ENCODE measurements at places on chromosomes 1 and 21.

DNA sequence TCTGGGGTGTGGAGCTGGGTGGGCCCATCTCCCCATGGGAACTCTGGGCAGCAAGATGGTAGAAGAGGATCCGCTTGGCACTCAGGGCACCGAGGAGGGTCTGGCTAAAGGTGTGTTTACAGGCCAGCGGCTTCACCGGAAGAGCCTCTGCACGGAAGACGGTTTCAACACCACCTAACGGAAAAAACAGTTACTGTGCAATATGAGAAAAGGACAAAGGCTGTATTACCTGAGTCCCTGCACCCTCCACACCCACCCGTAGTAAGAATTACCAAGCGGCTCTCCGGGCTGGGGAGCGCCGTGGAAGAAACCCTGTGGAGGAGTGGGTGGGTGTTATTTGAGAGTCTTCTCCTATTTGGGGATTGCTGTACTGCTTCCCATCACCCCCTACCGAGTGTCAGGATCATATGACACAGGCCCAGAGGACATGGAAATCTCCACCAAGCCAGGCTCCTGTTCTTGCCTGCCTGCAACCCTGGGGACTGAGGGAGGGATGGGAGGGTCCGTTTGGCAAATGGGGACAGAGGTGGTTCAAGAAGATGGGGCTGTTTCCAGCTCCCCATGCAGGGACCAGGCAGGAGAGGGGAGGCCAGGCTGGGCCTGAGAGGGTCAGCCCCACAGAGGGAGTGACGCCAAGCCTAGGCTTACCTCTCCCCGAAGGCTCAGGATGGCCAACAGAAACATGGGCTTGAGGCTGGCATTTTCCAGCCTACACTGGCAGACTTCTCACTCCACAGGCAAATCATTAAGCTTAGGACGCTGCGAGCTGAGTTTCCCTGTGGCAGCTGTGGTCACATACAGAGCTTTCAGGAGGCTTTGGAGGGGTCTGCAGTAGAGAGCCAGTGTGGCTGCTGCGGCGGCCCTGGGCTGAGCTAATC lies 203.5 kb upstream of the TMEM51 start:
- DNase-seq: no peak

- no peak for DNase-seq
These were observed 510 bp upstream of the UBIAD1 start for GRCh38 chr1:11272544-11272831.

DNA sequence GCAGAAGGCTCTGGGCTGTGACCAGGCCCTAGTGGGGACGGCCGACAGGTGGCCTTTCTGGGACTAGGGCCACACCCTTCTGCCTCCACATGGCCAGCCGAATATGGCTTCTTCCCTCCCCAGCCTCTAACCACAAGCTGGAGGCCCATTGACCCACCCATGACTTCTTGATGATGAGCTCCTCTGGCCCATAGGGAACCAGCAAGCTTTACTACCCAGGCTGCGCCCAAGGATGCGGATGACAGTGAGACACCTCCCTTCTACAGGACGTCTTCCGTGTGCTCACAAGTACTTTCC lies 41.0 kb downstream of the LDLRAD2 start:
- no peak for DNase-seq

- DNase-seq: peak; percentile 62
These were observed 280.5 kb upstream of the SGIP1 start for GRCh38 chr1:66253330-66253921.

DNA sequence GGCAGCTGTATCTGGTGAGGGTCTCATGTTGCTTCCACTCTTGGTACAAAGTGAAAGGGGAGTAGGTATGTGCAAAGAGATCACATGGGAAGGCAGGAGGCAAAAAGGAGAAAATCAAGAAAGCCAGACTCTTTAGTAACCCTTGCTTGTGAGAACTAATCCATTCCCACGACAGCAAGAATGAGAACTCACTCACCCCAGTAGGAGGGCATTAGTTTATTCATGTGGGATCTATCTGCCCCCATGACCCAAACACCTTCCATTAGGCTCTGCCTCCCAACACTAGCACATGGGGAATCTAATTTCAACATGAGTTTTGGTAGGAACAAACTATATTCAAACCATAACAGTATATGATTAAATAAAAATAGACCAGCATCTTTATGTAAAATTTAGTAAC lies 57.6 kb downstream of the ZNHIT6 start:
- DNase-seq: no peak

- DNase-seq: no peak
These were observed 116.0 kb downstream of the NOS1AP start for GRCh38 chr1:162185314-162186025.

DNA sequence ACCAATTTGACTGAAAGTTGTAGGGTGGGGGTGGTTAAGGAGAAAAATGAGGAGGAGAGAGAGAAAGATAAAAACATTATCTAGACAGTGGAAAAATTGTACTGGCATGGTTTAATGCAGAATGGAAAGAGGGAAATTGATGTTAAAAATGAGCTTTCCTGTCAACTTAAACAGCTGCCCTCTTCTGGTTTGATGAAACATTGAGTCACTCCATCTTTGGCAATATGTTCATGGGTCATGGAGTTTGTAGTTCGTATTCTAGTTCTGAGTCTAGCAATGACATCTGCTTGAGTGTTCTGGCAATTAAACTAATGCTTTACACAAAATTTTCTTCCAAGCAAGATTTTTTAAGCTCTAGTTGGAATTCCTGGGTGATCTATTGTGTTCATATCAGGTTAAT lies 9.6 kb downstream of the ZNF648 start:
- DNase-seq: no peak

GRCh38 chr1:67134695-67135094 lies at the start of gene C1orf141:
Gene C1orf141, minus strand, starts transcription at chr1:67134970. Its CDS starts 7,730 bp downstream, at chr1:67127240.
- DNase-seq: no peak

- DNase-seq: no peak
These were observed 21.6 kb downstream of the IRF2BP2 start for GRCh38 chr1:234588386-234588785.

Data from Daoy (cell line).